ENCODE measurements at places on chromosomes 13 and 19.

DNA sequence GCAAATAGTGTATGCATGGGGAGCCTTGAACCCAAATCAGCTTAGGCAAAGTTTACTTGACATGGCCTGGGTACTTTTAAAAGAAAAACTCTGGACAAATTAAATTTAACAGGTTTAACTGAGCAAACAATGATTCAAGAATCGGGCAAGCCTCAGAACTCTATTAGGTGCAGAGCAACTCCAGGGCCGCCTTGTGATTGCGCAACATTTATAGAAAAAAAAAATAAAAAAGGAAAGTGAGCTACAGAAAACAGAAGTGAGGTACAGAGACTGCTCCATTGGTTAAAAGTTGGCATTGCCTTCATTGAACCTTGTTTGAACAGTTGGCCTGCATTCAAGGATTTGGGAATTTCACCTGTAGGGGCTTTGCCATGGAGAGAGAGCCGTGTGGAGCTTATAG lies 421.0 kb upstream of the TSHZ3 start:
- no peak for DNase-seq

DNA sequence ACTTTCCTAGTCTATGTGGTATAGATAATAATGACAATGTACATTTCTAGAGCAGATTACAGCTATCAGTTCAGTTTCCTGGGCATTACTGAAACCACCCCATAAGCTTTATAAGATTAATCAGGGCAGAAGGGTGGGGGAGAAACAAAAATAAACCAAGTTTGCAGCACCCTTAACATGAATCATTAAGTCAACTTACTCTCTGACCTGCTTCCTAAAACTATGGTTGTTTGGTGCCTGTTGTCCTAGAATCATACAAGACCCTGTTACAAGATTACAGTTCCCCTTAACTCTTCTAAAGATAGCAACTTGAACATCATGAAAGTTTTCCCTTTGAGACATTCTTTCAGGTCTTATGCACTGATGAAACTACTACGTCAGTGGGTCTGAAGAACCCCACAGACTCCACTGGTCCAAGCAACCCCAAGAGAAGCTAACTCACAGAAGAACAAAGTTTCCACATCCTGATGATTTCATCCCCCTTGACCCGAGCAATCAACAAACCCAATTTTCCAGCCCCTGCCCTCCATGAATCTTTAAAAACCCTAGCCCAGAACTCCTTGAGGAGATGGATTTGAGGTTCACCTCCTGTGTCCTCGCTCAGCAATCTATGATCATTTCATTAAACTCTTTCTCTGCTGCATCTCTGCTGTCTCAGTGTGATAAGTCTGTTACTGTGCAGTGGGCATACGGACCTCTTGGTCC lies 336.5 kb downstream of the FOXO1 start:
- no peak for DNase-seq

DNA sequence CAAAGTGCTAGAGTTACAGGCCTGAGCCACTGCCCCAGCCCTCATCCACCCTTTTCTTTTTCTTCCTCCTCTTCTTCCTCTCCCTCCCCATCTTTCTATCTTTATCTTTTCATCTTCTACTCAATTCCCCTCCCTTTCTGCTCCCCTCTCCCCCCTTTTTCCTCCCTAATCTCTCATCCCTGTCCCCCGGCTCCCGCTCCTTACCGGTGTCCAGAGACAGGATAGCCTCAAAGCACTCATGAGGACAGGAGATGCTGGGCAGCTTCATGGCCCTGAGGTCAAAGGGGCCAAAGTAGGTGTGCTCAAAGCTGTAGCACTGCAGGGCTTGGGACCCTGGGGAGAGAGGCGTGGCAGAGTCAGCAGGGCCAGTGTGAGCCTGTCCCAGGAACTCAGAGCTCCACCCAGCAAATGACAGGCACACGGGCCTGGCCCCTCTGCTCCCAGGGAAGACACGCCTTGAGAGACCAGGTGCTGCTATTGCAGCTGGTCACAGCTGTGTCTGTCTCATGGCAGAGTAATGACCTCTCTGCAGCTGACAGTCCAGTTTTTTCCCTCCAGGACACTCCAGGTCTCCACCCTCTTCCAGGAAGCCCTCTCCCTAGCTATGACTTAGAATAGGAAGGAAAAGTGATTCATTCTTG lies 2.6 kb downstream of the LYPD5 start:
- DNase-seq, result no peak

GRCh38 chr13:77502104-77502720 lies 33.3 kb upstream of the SCEL start:
- no peak for DNase-seq

DNA sequence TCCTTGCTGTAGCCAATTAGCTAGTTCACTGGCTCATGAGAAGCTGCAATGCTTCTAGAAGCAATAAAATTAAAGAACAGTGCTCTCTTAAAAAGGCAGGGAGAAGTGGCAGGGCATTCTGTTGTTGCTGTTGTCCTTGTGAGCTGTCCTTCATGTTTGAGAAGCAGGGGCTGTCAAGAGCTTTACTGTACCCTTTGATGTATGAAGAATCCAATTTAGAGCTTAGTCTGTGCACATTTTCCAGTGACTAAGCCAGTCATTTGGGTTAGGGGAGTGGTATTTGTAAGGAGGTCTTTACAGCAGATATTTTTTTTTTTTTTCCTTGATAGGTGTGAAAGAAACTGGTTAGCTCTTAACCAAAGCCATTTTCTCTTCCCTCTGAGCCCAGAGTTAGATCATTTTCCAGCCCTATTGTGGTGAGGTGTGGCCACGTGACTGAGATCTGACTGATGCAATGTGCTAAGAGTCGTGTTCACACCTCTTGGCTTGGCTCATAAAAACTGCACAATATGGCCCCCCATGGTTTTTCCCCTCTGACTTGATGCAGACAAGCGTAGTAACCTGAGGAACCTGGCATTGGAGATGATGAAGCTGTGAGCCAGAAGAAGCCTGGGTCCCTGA lies 309.6 kb upstream of the TMTC4 start:
- no peak for DNase-seq

- DNase-seq, result no peak
These were observed 147.1 kb downstream of the TBC1D4 start for GRCh38 chr13:75334634-75335447.

GRCh38 chr19:32682317-32682716 lies 6.7 kb downstream of the RGS9BP start:
- DNase-seq, result no peak

GRCh38 chr19:33796164-33796875 lies at the start of gene KCTD15:
KCTD15 (plus strand) TSS chr19:33796870; CDS start chr19:33800455, 3,585 bp downstream.
- peak; percentile 13 for DNase-seq

GRCh38 chr19:903266-903797 lies 9.7 kb downstream of the R3HDM4 start:
- DNase-seq, result no peak

- no peak for DNase-seq
These were observed 1.0 kb downstream of the KLF1 start for GRCh38 chr19:12885749-12886650.

GRCh38 chr13:95382411-95382810 lies 81.2 kb upstream of the ABCC4 start:
- no peak for DNase-seq

- DNase-seq, result no peak
These were observed 1151.0 kb downstream of the DIAPH3 start for GRCh38 chr13:59012731-59013130.

- no peak for DNase-seq
These were observed 164.3 kb upstream of the TUBA3C start for GRCh38 chr13:19345916-19346422.

- no peak for DNase-seq
These were observed 4.9 kb downstream of the FLT1 start for GRCh38 chr13:28490061-28490460.

DNA sequence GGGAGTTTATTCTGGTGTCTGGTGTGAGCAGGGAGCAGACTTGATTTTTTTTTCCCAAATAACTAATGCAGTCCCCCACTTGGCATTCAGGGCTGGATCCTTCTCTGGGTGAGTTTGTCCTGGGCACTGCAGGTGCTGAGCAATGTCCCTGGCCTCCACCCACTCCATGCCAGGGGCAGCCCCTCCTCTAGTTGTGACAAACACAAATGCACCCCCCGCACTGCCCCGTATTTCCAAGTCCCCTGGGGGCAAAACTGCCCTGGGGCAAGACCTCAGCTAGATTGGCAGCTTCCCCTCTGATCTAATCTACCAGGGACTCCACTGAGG lies 6.4 kb downstream of the MOB3A start:
- no peak for DNase-seq

GRCh38 chr19:55070466-55071128 lies 5.1 kb upstream of the EPS8L1 start:
- no peak for DNase-seq

DNA sequence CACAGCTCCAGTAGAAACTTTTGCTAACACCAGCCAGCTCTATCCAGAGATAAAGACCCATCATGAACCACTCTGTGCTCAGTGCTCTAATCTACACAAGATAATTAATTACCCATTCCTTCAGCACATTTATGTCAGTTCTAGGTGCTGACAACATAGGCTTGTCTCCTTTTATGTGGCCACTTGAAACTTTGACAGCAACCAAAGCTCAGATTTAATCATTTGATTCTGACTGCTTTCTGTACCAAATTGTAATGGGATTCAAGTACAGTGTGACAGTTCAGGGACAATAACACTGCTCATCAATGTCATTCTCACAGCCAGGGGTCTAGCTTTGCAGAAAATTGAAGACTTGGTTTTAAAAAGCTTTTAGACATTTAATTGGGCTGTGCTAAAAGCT lies 266.6 kb downstream of the KCTD12 start:
- DNase-seq, result no peak

GRCh38 chr13:42076309-42076713 lies 27.9 kb downstream of the DGKH start:
- no peak for DNase-seq

GRCh38 chr13:112341446-112341845 lies 34.7 kb upstream of the SPACA7 start:
- no peak for DNase-seq

All from stimulated activated CD8-positive, alpha-beta memory T cell treated with anti-CD3 and anti-CD28 coated beads, Interleukin-15, amount 100 ng/mL, for 48 hours (primary cell).